ENCODE measurements at places on chromosomes 4 and X.

DNA sequence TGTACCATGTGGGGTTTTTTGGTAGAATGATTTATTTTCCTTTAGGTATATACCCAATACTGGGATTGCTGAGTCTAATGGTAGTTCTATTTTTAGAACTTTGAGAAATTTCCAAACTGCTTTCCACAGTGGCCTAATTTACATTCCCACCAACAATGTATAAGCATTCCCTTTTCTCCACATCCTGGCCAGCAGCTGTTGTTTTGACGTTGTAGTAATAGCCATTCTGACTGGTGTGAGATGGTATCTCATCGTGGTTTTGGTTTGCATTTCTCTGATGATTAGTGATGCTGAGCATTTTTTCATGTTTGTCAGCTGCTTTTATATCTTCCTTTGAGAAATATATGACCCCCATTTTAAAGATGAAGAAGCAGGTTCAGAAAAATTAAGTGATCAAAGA, 153.7 kb downstream of the CBR4 start:
- no peak for DNase-seq

- no peak for DNase-seq
Measured at GRCh38 chrX:10549280-10549679, 71.1 kb downstream of the MID1 start.

DNA sequence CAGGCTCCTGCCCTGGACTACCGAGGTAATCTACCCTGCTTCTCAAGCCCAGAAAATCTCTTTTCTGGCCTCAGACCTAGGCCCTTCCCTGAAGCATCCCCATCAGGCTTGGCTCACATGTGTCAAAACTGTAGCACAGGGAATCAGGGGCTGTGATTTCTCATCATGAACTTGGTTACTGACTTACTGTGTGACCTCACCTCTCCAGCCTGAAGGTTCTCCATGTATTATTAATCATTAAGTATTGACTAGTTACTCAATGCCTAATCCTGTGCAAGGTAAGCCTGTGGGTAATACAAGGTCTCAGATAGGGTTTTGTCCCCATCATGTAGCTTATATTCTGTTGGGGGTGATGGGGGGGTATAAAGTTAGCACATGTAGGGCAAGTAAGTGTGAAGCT, 6.8 kb downstream of the SRPX2 start:
- DNase-seq, result no peak

GRCh38 chrX:17497193-17497592, 122.2 kb downstream of the NHS start:
- DNase-seq, result no peak

GRCh38 chrX:75086731-75087195, 69.3 kb downstream of the ABCB7 start:
- DNase-seq, result no peak

DNA sequence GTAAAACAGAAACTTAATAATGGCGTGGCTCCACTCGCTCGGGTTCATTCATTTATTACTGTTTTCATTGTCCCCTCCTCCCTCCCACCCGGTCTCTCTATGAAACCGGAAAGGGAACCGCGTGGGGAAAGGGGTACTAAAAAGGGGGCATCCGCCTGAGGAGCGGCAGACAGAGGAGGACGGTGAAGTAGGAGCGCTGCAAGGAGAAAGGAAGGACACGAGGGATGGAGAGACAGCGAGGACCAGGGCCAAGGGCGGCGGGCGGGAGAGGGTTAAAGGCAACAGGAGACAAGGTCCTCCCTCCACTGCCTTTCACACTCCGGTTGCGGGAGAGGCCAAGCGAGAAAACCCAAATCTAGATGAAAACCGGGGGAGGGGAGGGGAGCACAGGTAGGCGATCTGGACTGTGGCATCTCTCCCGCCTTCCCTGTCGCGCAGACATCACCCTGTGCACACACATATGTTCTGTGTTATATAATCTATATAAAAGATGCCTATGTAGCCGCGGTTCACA, 829 bp downstream of the ELOVL6 start:
- peak; percentile 80 for DNase-seq

DNA sequence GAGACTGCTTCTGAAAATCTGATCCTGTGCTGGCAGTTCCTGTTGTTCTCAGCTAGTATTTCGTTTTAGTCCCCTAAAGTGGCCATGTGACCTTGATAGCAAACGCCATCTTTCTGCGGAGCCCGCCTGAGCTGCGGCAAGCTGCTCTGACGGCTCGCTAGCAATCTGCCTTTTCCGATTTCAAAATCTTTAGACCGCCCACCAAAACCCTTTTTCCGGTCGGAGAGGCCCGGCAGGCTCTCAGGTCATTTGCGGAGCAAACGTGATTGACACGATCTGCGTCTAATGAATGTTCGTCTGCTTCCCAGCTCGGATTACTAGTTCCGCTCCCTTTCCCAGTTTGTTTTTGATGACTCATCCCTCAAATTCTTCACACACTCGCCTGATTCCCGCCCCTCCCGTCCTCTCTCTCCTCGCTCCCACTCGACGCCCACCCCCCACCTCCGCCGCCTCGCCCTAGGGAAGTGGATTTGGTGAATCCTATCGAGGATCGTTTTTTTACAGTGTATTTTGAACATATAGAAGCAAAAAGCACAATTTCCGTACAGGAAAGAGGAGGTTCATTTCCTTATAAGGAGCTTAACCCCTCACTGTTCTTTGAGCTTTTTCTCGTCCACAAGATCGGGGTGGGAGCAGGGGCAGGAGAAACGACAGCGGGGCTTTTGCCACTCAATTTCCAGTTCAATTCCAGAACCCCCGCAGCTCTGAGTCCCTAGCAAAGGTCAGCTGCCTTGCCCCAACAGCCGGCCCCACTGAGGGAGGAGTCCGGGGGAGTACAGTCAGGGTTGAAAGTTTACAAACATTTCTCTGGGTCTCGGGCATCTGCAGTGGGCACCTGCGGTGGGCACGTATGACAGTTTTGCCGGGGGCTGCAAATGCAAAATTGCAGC, 37.5 kb downstream of the NLGN3 start:
- DNase-seq, result peak; percentile 86

- DNase-seq, result no peak
Measured at GRCh38 chr4:20629186-20630106, 70.8 kb upstream of the PACRGL start.

DNA sequence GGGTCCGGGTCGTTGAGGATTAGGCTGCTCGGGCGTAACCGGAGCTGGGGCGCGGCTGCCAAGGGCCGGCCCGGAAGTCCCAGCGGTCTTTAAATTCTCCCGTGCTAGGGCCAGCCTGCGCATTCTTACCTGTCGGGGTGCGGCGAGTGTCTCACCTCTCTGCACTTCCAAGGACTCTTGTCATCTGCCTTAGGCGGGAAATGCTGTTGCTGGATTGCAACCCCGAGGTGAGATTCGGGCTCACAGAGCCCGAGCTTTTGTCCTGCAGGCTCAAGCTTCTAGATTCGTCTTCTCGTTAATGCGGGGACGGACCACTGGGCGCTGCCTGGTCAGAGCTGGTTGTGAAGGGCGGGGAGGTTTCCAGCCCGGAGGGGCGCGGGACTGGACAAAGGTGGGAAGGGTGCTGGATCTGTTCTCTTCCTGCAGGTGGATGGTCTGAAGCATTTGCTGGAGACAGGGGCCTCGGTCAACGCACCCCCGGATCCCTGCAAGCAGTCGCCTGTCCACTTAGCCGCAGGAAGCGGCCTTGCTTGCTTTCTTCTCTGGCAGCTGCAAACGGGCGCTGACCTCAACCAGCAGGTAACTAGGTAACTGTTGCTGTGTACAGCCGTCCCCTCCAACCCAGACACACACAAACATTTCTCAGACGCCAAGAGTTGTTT, at the start of gene ANKRD37:
Gene ANKRD37 (plus strand): TSS at position 118 of the 662 bp plus-strand sequence. CDS start 83 bp downstream, at position 201.
- peak; percentile 68 for DNase-seq

GRCh38 chrX:8955511-8955910, 78.4 kb downstream of the FAM9B start:
- DNase-seq, result no peak

DNA sequence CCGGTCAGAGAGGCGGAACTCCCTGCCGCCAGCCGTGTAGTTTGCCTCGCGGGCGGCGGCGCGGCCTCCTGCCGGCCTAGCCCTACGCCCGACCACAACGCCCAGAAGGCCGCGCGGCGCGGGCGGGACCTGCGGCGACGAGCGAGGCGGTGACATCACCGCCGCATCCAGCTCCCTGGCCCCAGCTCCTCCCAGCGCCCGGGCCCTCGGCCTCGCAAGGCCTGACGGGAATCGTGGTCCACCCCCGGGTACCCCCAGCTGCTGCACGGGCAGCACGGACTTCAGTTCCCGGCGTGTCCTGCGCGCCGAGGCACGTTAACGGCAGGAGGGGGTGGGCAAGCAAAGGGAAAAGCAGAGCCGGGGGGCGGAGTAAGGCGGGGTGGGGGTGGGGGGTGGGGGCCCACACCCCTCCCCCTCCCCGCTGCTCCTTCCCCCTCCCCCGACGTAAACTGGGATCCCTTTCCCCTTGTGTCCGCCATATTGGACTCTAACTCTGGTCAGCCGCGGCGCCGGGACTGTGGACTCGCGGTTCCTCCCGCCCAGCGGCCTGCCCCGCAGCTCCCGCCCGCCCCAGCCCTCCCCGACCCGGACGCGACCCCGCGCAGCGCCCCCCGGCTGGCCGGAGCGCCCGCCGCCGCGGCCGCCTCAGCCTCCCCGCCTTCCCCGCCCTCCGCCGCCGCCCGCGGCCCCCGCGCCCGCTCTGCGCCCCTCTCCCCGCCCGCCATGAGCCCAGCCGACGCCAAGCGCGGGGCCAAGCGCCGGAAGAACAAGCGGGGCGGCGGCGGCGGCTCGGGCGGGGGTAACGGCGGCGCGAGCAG, at the start of gene FAM193A:
Gene FAM193A (plus strand): TSS at position 455 of the 818 bp plus-strand sequence. CDS start 269 bp downstream, at position 724.
- DNase-seq, result peak; percentile 100

DNA sequence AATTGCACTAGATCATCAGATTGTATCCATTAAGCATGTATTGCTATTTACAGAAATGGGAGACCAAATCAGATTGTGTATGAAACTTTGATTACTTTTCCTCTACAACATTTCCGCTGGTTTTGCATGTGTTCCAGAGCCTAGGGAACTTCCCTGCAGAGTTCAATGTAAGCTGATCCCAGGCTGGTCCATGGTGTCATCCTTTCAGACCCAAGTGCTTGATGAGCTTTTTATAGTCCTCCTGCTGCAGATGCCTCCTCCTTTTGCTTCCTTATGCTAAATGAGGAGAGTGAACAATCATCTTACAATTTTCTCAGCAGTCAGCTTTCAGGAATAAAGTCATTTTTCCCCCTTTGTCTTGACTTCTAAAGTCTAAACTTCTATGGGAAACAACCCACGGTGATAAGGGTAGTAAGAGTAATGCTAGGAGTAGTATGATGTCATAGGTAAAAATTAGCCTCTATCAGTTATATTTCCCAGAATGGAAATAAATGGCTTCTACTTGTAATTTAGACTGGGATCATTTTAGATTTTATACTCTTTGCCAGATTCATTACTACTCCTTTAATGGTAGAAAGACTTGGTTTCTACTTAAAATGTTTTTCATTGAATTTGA, 55.1 kb upstream of the SLC4A4 start:
- no peak for DNase-seq

DNA sequence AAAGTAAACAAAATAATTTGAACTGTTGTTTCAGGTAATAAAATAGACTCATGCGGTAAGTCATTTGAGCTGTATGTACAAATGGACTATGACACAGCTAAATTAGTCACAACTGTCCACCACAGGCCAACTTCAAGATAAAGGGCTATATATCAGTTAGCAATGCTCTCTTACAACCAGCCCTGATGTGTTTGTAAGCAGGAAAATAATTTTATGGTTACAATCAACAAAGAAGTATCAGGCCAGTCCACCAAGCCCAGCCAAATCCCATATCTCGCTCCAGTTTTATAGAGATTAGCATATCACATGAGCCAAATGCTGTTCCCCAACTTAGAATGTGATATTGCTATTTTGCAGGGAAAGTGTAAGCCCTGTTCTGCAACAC, 511 bp upstream of the DUSP21 start:
- no peak for DNase-seq

GRCh38 chrX:134558133-134558532, 98.2 kb downstream of the HPRT1 start:
- no peak for DNase-seq

GRCh38 chr4:184950117-184950830, 68.0 kb upstream of the HELT start:
- DNase-seq, result peak; percentile 49

- no peak for DNase-seq
Measured at GRCh38 chr4:5101571-5101970, 50.3 kb downstream of the STK32B start.

- DNase-seq, result no peak
Measured at GRCh38 chrX:120486786-120487185, 17.7 kb upstream of the LAMP2 start.

- peak; percentile 72 for DNase-seq
Measured at GRCh38 chrX:119427024-119427794, 28.1 kb downstream of the SLC25A43 start.

DNA sequence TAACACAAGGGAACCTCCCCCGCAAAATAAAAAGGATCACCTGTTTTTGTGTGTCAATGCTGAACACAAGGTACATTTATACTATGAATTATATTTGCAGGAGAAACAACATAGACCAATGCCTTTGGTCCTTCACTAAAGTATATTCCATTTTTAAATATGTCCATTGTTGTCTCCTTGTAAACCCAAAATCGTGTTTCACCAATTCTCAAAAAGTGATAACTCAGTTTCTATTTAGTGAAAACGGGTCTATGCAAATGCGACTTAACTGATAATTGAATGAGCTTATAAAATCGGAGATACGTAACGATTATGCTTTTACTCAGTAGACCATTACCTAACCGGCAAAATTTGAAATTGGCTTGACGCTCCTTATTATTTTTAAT, 2.1 kb downstream of the BRWD3 start:
- no peak for DNase-seq

DNA sequence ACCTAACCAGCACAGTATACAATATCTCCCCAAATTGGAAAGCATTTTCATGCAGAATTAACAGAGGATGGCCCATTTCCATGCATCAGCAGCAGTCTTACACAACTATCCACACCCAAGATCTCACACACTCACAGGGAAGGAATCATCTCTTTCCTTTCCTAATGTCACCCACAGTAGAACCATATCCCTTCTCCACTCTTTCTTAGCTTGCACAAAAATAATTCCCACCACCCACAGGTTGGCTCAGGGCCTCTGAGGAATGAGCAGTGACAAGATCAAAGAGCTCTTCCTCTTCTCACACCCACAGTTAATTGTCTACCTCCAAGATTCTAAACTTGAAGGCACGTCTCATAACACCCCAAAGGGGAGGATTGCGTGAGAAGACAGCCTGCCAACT, 217.7 kb upstream of the VEGFC start:
- DNase-seq, result no peak

GRCh38 chr4:147916351-147916750, 184.5 kb downstream of the ARHGAP10 start:
- DNase-seq, result no peak

All from right lobe of liver (tissue), 6 donors.